ENCODE measurements at places on chromosomes 12 and 14. TPM values are rescaled to one million over a fixed set of nuclear protein-coding genes. Genes with fewer than 3 reads are reported as not detected.

GRCh38 chr14:95953111-95953724 lies 76.6 kb downstream of the TUNAR start:
- no peaks in the 10 kb centered on the region for H3K4me1 ChIP-seq
- no peak overlapping the region for H3K4me3 ChIP-seq
- no peaks in the 10 kb centered on the region for H3K27me3 ChIP-seq
- no peak overlapping the region for H3K27ac ChIP-seq
- DNase-seq = no peak

DNA sequence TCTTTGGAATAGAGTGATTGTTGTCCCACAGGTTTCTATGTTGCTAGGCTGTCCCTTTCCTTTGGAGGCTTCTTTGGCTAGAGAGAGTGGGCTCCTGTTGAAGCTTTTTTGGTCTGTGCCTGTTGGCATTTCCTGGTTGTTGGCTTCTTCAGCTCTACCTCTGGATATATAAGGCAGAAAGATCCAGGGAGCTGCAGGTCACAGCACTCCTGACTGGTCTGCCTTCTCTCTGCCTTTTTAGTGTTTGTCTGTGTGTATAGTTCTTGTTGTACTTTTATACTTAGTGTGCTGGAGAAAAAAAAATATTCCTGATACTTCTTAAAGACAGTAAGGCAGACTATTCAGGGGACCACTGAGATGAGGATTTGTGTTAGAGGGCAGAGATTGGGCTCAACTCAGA lies 202.7 kb downstream of the FBXL14 start:
- H3K4me3 ChIP-seq = no peak overlapping the region
- H3K27ac ChIP-seq = no peak overlapping the region
- H3K36me3 ChIP-seq = peaks cover 10% of the 10 kb centered on the region
- no peaks in the 10 kb centered on the region for H3K4me1 ChIP-seq

GRCh38 chr14:52443506-52443905 lies 108.8 kb downstream of the TXNDC16 start:
- DNase-seq = no peak
- no peak overlapping the region for H3K4me3 ChIP-seq
- H3K27me3 ChIP-seq = no peaks in the 10 kb centered on the region
- no peaks in the 10 kb centered on the region for H3K4me1 ChIP-seq

- H3K4me3 ChIP-seq = no peak overlapping the region
- peaks cover 2% of the 10 kb centered on the region for H3K4me1 ChIP-seq
- DNase-seq = no peak
- peaks cover 2% of the 10 kb centered on the region for H3K36me3 ChIP-seq
These were observed 155.6 kb upstream of the IFNG-AS1 start for GRCh38 chr12:67833602-67834001.

BBOF1 gene
- total RNA-seq = 0.51 TPM

Measured in activated T-helper 1 cell treated with anti-CD3 and anti-CD28 coated beads, Interleukin-12 subunit alpha, Interleukin-12 subunit beta, Interleukin-2, Interleukin-4 antibody, amounts not matched to agents 30 ng/mL and 10 ng/mL and 1 ng/mL, durations not matched to agents 14 hours and 24 hours and 36 hours (primary cell).